ENCODE measurements at places on chromosomes 1 and 21. TPM values are rescaled to one million over a fixed set of nuclear protein-coding genes. Genes with fewer than 3 reads are reported as not detected.

DNA sequence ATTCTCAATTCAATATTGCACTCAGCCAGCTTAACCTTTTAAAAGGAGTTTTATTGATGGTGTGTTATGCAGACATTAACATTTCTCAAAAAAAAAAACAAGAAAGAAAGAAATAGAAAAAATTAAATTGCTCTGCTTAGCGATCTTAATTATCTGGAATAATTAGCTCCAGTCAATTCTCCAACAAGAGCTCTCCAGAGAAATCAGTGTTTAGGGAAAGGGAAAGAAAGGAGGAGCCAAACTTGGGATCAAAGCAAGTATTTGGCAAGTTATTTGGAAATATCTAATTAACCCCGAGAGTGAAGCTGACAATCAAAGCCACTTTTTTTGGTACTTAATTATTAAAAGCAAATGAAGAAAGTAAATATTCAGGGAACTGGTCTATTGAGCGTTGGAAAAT, 60.7 kb upstream of the CAMK1G start:
- DNase-seq = no peak

GRCh38 chr1:201488830-201489589, 17.9 kb downstream of the CSRP1 start:
- no peak for DNase-seq

- no peak for DNase-seq
Observed at GRCh38 chr1:78047631-78048030, 1.9 kb downstream of the GIPC2 start.

DNA sequence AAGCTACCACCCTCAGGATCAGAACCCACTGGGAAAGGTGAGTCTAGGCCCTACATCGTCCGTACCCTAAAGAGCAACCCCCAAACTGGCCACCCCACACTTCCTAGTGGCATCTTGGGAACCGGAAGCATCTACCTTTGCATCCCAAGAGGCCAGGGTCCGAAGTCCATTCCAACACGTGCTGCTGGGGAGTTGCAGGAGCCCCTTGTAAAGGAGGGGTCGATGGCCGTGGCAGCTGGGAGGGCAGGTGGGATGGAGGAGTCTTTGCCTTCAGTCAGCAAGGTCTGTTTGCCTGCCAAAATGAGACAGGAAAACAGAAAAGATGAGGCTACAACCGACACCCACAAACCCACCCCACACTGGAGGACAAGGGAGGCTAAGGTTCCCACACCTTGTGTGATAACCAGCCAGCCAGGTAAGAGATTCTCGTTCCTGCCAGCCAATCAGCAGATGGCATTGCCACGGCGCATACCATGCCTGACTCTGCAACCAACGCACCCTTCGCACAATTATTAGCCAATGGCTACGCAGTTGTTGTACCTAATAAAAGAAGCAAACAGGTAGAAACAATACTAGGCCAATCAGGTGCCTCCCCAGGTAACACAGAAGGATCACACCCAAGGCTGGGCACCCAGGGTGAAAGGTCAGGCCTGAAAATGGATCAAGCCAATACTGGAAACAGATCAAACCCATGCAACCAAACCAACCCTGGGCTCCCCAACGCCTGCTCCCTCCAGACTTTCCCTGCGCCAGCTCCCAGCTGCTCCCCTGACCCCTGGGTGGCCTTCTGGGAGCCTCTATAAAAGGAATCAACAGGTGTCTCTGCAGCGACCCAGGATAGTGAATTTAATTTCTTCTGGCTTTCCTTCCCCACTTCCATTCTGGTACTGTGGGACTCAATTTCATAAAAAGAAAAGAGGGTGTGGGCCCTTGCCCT, 35.6 kb downstream of the CASZ1 start:
- no peak for DNase-seq

GRCh38 chr1:67053535-67053784, 488 bp downstream of the SLC35D1 start:
- DNase-seq = no peak

- no peak for DNase-seq
Observed at GRCh38 chr1:82269431-82269830, 468.7 kb downstream of the ADGRL2 start.

LBR gene
- 132 TPM for total RNA-seq

AMY1B gene
- total RNA-seq = not detected

SRGAP2 gene
- total RNA-seq = 47.8 TPM

TRAF5 gene
- total RNA-seq = 16.1 TPM
